ENCODE measurements at places on chromosomes 3 and 15.

DNA sequence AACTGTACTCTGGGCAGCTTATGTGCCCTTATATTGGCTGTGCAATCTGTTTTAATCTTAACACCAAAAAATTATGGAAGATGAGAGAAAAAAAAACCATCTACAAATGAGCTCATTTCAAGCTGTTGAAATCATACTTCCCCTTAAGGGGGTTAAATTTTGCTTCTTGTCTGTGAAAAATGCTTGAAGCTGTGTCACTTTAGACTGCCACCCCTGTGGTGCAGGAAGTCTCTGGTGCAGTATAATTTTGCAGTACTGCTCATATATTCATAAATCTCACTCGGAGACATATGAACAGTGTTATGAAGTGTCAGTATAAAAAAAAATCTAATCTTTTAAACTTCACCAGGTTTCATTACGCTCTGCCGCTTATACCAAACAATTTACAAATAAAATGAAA lies 30.4 kb upstream of the FEZF2 start:
- DNase-seq: no peak

GRCh38 chr15:45326741-45327140 lies 51.6 kb downstream of the GATM start:
- no peak for DNase-seq

GRCh38 chr3:5271372-5271683 lies 83.8 kb downstream of the EDEM1 start:
- DNase-seq: no peak

DNA sequence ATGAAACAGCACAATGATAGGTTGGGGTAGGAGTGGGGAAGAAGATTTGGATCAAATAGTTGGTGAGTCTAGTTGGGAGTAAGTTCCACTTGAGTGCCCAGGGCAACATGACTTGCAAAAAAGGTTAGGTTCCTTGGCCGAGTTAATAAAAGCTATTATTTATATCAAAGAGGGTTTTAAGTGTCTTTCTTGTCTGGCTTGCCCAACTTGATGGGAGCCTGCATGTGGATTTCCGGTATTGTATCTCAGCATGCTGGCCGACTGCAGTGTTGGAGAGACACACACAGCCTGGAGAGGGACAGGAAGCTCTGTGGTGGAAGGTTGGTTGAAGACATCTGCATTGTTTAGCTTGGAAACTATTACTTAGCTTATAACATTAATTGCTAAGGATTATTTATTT lies 449.5 kb upstream of the TBL1XR1 start:
- no peak for DNase-seq

GRCh38 chr3:156837115-156837514 lies 11.0 kb downstream of the LEKR1 start:
- no peak for DNase-seq

DNA sequence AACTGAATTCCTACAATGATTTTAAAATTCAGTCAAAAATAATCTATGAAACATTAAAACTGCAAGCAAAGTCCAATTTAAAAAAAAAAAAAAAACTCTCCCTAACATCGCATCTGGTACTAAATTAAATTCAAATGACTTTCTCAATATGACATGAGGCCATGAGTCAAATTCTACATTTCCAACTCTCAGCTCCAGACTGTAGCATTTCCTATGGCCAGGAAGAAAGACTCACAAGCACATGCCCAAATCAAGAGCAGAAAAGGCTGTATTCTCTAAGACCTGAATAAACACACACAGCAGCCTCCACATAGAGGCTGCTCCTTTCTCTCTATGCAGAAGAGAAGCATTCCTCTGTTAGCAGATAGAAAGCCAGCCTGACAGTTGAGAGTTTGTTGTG lies 729.2 kb downstream of the ROBO1 start:
- DNase-seq: no peak

DNA sequence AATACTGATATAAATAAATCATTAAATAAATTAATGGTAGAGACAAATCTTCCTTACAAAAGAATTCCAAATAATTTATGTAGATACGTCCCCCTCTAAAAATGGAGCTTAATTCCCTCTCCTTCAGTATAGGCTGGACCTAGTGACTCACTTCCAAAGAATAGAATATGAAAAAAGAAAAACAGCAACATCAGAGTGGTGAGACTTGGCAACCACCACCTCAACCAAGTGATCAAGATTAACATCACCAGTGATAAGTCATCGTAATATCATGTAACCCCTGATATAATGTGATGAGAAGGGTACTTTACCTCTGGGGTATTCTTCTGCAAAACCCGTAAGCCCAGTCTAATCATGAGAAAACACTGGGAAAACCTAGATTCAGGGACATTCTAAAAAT lies 13.4 kb downstream of the GOLGB1 start:
- DNase-seq: no peak

DNA sequence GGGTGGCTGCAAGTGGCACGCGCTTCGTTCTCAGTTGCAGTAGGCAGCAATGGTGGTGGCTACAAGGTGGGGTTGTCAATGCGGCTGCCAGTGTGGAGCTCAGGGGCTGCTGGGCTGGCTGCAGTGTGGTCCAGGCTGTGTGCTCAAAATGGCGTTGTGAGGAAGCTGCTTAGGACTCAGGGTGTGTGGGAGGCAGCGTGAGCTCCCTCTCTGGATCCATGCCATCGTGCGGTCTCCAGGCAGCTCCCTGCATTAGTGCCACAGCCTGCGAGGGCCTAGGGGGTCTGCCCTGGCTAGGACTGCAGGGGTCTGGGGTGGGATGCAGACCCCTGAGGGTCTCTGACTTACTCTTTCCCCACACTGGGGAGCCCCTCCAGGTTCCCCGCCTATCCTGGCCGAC lies 397.2 kb downstream of the OCA2 start:
- no peak for DNase-seq

DNA sequence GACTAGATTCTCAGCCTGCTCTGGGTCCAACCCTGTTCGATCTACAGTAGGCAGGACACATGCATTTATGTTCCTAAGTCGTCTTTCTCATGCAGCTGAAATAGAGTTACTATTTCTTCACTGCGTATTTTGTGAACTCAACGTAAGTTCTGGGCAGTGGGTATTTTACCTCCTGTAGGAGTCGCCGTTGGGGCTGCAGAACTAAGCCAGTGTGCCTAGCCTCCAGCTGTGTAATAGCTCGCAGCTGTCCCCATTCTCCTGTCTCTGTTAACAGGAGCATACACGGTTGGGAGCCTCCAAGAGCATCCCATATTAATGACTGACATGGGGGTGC lies 58.4 kb upstream of the HRH1 start:
- DNase-seq: no peak

- no peak for DNase-seq
These were observed 287.3 kb downstream of the UBE2E2 start for GRCh38 chr3:23490459-23490858.

DNA sequence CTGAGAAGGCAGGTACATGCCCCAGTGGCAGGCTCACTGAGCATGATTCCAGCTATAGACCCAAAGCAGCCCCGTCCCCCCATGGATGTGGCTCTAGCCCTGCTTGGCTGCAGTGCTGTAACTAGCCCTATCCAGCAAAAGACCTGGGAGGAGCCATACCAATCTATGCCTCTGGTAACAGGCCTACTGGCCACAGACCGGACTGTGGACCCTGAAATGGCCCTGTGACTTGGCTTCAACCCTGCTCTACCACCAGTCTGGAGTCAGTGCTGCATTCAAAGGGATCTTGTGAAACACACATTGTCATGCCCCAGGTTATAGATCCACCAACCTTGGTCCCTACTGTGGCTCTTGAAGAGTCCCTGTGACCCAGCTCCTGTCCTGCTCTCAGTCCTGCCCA lies 46.7 kb downstream of the OXSM start:
- DNase-seq: no peak

- no peak for DNase-seq
These were observed 402.4 kb downstream of the PLCL2 start for GRCh38 chr3:17287006-17287689.

DNA sequence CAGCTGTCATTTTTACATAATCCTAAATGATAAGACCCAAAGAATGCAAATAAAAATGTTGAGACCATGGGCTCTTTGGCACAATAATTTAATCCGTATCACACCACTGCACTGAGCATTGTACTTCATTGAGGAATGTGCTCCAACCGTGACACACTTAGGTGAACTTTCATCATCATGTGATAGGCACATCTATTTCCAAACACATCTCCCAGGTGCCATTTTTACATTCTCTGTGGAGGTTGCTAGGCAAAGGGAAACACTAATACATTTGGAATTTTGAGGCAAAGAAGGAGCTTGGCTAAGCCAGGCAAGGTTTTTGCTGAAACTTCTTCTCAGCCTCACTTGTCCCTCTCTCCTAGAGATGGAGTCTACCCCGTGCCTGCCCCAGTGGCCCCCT lies 68.7 kb downstream of the LRTM1 start:
- DNase-seq: no peak

DNA sequence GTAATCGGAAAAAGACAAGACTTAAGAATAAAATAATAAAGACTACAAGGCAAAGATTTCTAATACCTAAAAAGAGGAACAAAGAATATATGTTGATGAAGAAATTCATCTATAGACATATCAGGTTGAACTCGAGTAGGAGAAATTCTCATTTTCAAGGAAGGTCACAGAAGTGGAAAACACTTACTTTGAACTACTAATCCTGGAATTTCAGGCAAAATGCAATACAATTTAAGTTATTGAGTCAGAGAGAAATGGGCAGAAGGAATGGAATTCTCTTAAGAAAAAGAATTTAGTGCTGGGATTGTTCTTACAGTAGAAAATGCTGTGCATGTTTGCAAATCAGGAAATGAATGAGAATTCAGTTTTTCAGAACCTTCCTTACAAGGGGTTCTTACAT lies 135.9 kb upstream of the TGFBR2 start:
- no peak for DNase-seq

- no peak for DNase-seq
These were observed 23.9 kb downstream of the EIF1B start for GRCh38 chr3:40333416-40333815.

GRCh38 chr3:186451371-186451770 lies 89.3 kb upstream of the DGKG start:
- no peak for DNase-seq

- DNase-seq: no peak
These were observed 130.5 kb upstream of the BFSP2 start for GRCh38 chr3:133269393-133269792.

- DNase-seq: no peak
These were observed 224.4 kb downstream of the ROBO1 start for GRCh38 chr3:79543218-79543982.

DNA sequence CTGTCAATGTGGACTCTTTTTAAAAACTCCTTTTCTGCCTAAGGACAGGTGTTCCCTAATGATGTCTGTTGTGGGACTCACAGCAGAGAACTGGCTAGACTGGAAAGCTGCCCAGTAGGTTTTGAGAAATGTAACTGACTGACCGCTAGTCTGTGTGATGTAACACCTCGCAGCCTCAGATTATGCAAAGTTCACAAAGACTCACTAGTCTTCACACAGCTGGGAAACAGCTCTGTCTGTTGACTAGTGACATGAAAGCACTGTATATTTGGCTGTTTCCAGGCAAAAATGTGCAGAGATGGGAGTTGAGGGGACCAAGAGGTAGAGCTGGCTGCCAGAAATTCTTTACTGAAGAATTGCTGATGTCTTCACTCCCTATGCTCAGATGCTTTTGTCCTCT lies 10.3 kb downstream of the PDZRN3 start:
- DNase-seq: no peak

- DNase-seq: no peak
These were observed 6.0 kb downstream of the PRC1 start for GRCh38 chr15:90988296-90988695.

GRCh38 chr15:60076582-60077276 lies 72.6 kb downstream of the FOXB1 start:
- DNase-seq: no peak

DNA sequence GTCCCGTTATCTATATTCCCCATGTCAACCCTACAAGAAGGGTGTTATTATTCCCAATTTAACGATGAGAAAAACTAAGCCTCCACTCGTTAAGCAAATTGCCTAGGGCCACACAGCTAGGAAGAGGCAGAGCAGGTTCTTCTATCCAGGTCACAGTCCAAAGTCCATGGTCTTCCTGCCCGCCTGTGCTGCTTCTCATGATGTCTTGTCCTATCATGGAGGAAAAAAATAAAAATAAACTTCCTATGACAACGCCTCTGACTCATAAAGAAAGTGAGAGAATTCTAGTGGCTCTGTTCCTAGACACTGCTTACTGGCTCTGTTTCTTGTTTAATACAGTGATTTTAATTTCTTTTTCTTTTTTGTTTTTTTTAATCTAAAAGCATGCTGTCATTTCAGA lies 9.7 kb downstream of the COL8A1 start:
- DNase-seq: no peak

DNA sequence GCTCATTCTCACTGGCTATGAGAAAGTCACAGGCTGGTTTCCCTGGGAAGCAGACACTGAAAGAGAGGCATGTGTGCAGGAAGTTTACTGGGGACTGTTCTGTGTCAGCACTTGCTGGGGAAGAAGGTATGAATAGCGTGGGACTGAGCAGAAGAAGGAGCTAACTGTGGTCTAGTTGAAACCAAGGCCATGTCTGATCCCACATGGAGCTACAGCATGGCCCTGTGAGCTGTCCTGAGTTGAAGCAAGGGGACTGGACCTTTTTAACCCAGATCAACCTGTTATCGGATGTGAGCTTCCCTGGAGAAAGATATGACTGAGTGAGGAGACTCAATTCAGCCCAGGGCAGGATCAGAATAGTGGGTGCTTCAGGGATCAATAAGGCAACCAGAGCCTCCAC lies 53.7 kb downstream of the DCLK3 start:
- no peak for DNase-seq

DNA sequence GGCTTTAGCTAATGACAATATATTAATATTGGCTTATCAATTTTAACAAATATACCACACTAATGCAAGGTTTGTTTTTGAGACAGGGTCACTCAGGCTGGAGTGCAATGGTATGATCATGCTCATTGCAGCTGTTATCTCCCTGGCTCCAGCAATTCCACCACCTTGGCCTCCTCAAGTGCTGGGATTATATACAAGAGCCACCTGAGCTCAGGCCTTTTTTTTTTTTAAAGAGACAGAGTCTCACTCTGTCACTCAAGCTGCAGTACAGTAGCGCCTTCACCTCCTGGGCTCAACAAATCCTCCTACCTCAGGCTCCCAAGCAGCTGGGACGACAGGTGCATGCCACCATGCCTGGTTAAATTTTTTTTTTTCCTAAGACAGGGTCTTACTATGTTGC lies 11.7 kb downstream of the DLG1 start:
- no peak for DNase-seq

- DNase-seq: no peak
These were observed 495.0 kb upstream of the RGMA start for GRCh38 chr15:93583968-93584367.

DNA sequence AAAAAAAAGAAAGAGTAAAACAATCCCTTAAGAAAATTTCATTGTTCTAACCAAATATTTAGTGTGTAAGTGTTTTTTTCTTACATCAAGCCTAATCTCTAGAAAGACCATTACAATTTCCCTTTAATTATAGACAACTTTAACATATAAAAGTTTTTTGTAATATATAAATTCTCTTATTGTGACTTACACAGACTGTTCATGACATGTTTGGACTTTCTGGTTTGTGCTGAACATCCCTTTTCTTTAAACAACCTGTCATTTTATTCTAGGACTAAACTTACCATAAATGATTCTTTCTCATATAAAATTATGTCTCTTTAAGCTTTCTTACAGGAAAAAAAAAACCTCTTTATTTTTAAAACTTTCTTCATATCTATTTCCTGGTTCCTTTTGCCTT lies 13.0 kb upstream of the BTLA start:
- DNase-seq: no peak

GRCh38 chr15:79121571-79121970 lies 31.0 kb upstream of the RASGRF1 start:
- no peak for DNase-seq

GRCh38 chr3:64595253-64595694 lies 92.5 kb downstream of the ADAMTS9 start:
- DNase-seq: no peak

GRCh38 chr15:68028888-68029207 lies 25.3 kb upstream of the PIAS1 start:
- DNase-seq: no peak
